LHCN-M2 (cell line): ENCODE measurements at places on chromosomes 5 and 9. TPM values are rescaled to one million over a fixed set of nuclear protein-coding genes. Genes with fewer than 3 reads are reported as not detected.
A peak's percentile ranks its signal among the peaks of the same experiment; 100 is the strongest.

GRCh38 chr9:98990181-98990870 lies 46.6 kb downstream of the COL15A1 start:
- DNase-seq = no peak

- DNase-seq = no peak
Observed at GRCh38 chr9:14323985-14324650, 10.2 kb upstream of the NFIB start.

DNA sequence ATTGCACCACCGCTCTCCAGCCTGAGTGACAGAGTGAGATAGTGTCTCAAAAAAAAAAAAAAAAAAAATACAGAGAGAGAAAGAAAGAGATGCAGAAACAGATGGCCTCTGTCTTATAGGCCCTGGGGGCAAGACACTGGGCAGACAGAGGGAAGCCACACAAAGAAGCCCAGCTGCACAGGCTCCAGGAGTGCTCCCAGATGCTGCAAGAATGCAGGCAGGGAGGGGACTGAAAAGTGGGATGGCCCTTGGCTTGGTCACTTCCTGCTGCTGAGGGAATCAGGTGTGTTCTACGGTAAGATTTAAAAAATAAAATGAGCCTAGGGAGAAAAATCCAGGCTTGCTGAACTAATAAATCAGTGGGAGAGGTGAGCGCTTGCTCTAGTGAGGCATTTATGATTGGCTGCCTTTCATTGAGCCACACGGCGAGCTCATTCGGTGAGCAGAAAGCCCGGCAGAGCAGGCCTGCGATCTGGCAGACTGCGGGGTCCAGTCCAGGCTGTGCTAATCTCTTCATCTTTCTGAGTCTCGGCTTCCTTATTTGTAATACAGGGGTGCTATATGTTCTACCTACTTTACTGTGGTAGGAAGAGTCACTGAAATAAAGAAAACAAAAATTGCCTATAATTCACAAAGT lies 80.6 kb downstream of the RAD23B start:
- DNase-seq = no peak

GRCh38 chr5:142816531-142817430 lies 46.6 kb downstream of the ARHGAP26 start:
- DNase-seq = peak; percentile 48

- DNase-seq = no peak
Observed at GRCh38 chr5:154309805-154310204, 119.3 kb downstream of the GALNT10 start.

DNA sequence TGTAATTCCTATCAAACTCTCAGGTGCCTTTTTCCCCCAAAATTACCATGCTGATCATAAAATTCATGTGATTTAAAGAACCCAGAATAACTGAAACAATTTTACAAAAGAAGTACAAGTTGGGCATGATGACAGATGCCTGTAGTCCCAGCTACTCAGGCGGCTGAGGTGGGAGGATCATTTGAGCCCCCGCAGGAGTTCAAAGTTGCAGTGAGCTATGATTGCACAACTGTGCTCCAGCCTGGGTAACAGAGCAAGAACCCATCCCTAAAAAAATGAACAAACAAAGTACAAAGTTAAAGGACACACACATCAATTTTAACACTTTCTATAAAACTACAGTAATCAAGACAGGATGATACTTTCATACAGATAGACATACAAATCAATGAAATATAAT lies 97.9 kb upstream of the LPAR1 start:
- no peak for DNase-seq

- DNase-seq = no peak
Observed at GRCh38 chr9:74220327-74220726, 276.8 kb upstream of the RORB start.

- DNase-seq = peak; percentile 62
Observed at GRCh38 chr5:135308752-135309151, 90.3 kb downstream of the MACROH2A1 start.

DNA sequence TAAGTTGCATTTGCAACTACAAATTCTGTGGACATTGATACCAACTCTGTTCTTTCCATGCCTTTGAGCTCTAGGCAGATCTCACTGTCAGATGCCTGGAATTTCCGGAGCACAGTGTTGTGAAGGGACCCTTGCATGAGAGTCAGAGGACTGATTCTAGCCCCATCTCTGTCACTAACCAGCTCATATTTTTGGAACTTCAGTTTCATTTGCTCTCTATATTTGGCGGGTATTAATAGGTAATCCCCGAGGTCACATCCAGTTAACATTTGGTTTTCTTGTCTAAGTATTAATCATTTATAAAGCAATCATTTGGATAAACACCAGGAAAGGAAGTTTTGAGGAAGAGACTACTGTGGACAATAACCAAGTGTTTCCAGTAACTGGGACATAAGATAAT lies 115.7 kb downstream of the MAN2A1 start:
- DNase-seq = no peak

The IRF1 gene
- 17.8 and 20.3 TPM in 2 replicates for total RNA-seq

The PLGRKT gene
- 32.4 and 36.0 TPM in 2 replicates for total RNA-seq

GRCh38 chr5:100517301-100517974 lies 17.7 kb upstream of the FAM174A start:
- peak; percentile 8 for DNase-seq

- DNase-seq = no peak
Observed at GRCh38 chr9:12817702-12818101, 42.9 kb downstream of the LURAP1L start.

DNA sequence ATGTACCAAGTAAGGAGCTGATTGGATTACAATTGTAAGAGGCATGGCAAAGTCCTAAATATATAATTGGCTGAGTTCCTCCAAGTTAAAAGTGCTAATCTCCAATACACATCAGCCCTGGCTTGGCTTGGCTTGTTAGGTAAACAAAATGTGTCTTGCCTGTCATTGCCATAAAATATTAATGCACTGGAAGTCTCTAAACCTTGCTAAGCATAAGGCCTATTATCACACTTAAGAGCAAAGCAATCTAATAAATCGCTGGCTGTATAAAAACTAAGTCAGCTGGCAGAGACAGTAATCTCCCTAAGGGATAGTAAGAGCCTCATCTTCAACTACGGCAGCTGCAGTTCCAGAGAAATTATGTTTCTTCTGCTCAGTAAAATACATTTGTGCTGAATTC lies 418.6 kb upstream of the GRAMD2B start:
- DNase-seq = peak; percentile 44

GRCh38 chr5:57858905-57859304 lies 376.3 kb upstream of the ACTBL2 start:
- DNase-seq = peak; percentile 94

- no peak for DNase-seq
Observed at GRCh38 chr9:18319918-18320445, 154.0 kb upstream of the ADAMTSL1 start.

The GPR151 gene
- total RNA-seq = not detected in 2 replicates

The TLX3 gene
- total RNA-seq = not detected in 2 replicates

DNA sequence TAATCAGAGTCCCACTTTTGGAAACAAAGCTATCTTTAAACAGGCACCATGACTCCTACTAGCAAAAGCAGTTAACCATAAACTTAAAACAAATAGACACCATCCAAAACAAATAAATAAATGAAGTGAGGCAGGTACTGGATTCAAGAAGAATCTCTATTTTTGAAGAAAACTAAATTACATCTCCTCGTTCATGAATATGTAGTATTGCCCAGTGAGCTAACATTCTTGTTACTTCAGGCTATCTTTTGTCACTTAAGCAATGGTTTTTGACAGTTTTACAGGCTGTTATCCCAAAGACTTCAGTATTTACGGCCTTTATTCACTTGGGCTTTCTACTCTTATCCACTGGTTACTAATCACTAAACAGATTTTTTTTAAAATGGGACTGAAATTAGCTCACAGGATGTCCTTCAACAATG lies 242.5 kb downstream of the MLLT3 start:
- DNase-seq = peak; percentile 2

- no peak for DNase-seq
Observed at GRCh38 chr9:33289496-33289895, 820 bp upstream of the NFX1 start.

GRCh38 chr5:23352446-23352845 lies 155.0 kb upstream of the PRDM9 start:
- DNase-seq = no peak

The CSF2 gene
- total RNA-seq = not detected in 2 replicates

DNA sequence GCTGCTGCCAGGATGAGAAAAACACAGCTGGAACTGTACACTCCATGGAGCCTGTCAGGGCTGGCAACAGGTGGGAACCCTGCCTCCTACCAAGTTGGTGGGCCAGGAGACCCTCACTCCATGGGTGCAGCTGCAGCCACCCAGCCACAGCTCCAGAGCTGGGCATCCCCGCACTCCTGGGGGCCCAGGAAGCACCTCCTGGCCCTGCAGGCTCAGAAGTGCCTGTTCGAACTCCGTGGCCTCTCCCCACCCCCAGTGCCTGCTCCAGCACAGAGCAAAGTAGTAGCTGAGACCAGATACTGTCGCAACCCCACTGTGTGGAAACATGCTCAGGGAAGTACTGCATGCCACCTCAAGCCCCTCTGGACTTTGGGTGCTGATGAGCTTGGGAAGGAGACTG lies 564.0 kb upstream of the ACO1 start:
- DNase-seq = no peak

- no peak for DNase-seq
Observed at GRCh38 chr5:96576876-96577275, 85.3 kb upstream of the CAST start.

DNA sequence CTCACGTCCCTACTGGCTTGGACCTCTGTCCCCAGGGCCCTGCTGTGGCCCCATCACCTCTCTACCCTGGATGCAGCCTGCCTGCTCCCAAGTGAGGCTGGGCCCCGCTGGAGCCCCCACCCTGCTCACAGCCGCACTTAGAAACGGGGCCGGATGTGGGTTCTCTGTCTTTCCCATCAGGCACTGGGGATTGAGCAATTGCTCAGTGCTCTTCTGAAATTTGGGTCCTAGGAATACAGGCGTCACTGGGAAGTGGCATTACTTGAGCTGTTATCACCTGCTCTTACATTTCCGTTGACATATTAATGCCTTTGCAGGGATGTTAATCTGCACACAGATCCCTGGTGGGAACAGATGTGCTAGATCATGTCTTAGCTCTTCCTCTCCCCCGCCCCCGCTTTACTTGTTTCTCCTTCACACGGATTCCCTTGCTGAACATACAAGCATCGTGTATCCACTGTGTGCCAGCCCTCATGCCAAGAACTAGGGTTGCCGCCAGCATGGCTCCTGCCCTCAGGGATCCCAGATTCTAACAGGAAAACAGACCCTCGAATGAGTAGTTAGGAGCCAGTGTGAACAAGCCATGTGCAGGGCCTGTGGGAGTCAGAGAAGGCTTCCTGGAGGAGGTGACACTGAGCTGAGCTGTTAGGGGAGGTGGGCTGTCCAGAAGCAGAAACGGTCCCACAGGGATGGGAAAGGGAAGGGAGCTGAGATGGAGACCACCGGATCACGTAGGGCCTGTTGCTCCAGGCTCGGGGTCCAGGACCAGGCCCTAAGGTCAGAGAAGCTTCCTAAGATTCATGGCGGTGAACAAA lies 65.1 kb downstream of the NEK6 start:
- DNase-seq = no peak

DNA sequence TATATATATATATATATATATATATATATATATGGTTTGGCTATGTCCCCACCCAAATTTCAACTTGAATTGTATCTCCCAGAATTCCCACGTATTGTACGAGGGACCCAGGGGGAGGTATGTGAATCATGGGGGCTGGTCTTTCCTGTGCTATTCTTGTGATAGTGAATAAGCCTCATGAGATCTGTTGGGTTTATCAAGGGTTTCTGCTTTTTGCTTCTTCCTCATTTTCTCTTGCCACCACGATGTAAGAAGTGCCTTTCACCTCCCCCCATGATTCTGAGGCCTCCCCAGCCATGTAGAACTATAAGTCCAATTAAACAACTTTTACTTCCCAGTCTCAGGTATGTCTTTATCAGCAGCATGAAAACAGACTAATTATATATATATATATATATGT lies 52.3 kb upstream of the ADAMTS2 start:
- no peak for DNase-seq

DNA sequence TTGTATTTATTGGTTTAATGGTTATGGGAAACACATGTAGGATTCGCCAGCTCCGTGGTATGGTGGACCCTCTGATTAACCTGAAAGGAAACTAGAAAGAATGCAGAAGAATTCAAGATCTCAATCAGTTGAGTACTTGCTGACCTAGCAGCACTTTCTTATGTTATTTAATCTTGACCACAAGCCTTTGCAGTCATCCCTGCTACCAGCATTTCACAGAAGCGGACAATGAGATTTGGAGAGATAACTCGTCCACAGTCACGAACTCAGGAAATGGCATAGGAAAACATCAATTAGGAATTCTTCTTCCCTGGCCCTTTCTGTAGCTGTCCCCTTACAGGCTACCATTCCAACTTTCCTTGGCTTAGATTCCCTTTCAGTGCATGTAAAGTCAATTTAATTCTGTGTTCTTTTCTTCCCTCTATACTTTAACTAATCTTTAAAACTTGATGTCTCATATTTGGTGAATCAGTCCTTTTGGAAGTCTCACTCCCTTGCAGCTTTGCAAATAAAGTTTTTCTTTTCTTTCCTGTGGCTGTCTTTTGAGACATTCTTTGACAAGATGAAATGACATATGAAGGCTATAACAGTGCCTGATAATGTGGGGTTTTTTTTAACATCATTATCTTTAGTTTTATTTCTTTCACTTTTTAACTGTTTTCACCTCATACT lies 1.3 kb upstream of the SLC44A1 start:
- DNase-seq = no peak

DNA sequence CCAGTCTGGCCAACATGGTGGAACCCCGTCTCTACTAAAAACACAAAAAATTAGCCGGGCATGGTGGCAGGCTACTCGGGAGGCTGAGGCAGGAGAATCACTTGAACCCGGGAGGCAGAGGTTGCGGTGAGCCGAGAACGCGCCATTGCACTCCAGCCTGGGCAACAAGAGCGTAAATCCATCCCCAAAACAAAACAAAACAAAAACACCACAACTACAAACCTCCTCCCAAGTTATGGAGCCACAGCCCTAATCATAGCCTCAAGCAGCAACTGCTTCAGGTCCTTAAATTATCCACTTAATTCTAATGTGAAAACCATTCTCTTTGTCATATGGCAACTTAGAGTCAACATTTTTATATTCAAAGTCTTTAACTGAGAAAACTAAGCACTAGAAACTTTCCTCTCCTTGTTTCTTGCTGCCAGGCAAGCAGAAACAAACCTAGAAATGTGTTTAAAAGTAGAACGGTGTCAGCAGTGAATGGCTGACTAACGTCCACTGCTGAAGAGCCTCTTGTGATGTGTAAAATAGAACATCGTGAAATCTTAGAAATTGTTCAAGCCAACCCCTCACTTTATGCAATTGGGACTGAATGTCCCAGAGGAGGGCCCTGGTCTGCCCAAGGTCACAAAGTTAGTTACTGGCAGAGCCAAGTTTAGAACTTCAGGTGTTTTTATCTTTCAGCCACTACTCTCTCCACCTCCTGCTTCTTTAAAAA lies 5.7 kb downstream of the TMEM245 start:
- peak; percentile 8 for DNase-seq

DNA sequence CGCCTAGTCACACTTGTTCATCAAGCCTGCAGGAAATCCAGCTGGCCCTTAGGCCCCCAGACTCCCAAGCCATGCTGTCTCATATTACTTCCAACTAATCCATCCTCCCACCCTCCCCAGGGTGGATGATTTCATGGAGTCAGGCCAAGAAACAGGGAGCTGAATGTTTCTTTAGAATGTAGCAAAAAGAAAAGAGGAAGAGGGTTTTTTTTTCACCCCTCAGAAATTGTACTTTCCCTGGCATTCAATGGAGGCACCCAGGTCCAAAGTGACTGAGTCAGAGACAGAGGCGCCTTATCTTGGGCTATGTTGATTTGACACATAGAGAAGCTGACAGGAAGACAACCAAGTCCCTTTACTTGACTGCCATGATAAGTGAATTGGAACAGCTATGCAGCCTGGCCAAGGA lies 260.2 kb upstream of the NR4A3 start:
- DNase-seq = no peak

- DNase-seq = no peak
Observed at GRCh38 chr9:15778861-15779260, 226.0 kb downstream of the CCDC171 start.
